ENCODE measurements at places on chromosomes 12 and 14.
A peak's percentile ranks its signal among the peaks of the same experiment; 100 is the strongest.

GRCh38 chr12:75260316-75260715, 50.7 kb upstream of the KCNC2 start:
- no peak for DNase-seq

DNA sequence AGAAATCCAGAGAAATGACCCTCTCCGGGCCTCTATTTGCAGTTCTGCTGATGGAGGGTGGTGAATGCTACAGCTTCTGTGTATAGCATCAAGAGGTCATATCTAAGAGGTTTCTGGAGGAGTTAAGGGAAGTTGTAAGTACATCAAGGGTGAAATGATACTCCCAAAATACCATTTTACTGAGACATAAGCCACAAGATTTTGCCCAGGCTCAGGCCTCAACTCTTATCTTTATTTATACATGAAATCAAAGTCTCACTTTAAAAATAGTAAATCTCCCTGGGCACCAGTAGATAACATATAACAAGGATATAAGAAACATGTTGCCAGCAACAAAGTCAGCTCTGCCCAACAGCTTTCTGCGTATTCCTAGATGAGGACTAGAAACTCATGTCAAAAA, 40.4 kb downstream of the NIN start:
- DNase-seq = no peak

DNA sequence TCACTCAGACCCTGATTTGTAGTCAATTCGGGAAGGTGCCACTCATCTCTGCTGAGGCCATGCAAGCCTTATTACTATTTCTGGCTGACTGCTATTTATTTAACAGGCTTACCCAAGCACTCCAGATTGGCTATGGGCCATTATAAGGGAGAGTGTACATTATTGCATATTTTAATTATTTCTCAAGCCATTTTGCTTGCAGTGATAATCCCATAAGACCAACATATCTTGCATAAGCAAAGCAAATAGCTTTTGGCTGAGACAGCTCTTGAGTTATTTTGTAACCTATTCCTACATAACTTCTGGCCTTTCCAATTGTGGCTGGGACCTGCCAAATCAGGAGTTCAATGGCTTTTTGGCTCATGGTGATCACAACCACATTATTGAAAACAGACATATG, 509.6 kb upstream of the USP15 start:
- DNase-seq = no peak

GRCh38 chr12:106885541-106886249, 70.0 kb upstream of the TMEM263 start:
- no peak for DNase-seq

DNA sequence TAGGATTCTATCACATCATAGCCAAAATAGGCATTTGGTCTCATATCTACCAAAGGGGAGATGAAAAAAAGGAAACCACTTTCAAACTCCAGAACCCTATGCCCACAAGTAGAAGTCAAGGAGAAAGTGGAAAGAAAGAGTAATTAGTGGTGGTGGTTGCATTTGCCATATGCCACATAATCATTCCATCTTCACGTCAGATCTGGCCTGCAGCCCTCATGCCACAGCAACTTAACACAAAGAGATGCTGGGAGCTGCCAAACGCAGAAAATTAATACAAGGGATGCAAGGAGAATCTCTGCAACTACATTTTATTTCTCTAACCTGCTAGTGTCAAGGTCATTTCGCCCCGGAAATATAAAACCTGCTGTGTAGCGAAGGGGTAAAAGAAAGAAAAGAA, 148.6 kb upstream of the FOXN3 start:
- no peak for DNase-seq

DNA sequence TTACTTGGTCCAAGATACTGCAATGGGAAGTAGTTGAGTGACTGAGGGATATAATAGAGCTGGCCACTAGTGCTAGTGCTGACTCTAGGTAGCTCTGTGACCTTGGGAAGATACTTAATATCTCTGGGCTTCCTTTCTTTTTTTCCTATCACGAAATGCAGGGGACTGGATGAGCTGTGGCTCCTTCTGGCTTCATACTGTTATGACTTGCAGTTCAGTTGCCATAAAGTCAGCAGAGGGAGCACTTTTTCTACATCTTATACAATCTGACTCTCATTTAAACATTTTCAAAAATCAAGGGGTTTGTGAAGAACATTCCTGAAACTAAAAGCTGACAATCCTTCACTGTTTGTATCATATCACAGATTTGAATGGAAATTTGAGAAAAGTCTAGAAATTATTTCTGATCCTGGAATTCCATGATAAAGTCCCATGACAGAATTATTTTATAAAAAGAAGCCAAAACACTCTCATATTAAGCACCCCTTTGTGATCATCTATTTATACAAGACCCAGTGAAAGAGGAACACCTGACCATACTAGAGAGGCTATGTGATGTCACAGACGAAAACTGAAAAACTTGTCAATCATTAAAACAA, 5.3 kb downstream of the BHLHE41 start:
- DNase-seq = no peak

GRCh38 chr14:48275301-48275700, 599.9 kb upstream of the MDGA2 start:
- no peak for DNase-seq

- no peak for DNase-seq
Measured at GRCh38 chr12:97283297-97283696, 179.3 kb upstream of the RMST start.

GRCh38 chr14:41289025-41289424, 317.7 kb upstream of the LRFN5 start:
- DNase-seq = no peak

GRCh38 chr12:112676507-112676906, 115.0 kb upstream of the RPH3A start:
- DNase-seq = no peak

- DNase-seq = no peak
Measured at GRCh38 chr14:58568322-58568721, 69.4 kb upstream of the DACT1 start.

- DNase-seq = no peak
Measured at GRCh38 chr14:59363531-59364226, 101.5 kb downstream of the GPR135 start.

DNA sequence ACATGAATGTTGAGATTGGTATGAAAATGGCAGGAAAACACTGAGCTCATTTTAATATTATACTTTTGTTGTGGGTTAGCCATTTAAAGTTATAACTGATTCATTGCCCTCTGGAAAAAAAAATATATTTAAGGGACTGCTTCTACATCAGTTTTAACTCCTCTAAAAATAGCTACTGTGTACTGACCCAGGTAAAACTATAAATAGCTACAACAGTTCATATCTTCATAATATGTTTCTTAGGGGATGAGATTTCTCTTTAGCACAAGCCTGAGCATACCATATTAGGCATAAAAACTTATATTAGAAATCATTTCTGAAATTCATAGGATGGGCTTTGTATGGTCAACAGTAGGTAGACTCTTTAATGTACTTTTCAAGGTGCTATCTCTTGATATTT, 81.0 kb downstream of the KTN1 start:
- DNase-seq = no peak

GRCh38 chr12:38175538-38175937, 141.0 kb upstream of the ALG10B start:
- no peak for DNase-seq

- DNase-seq = no peak
Measured at GRCh38 chr14:102829016-102829548, 51.8 kb downstream of the TRAF3 start.

DNA sequence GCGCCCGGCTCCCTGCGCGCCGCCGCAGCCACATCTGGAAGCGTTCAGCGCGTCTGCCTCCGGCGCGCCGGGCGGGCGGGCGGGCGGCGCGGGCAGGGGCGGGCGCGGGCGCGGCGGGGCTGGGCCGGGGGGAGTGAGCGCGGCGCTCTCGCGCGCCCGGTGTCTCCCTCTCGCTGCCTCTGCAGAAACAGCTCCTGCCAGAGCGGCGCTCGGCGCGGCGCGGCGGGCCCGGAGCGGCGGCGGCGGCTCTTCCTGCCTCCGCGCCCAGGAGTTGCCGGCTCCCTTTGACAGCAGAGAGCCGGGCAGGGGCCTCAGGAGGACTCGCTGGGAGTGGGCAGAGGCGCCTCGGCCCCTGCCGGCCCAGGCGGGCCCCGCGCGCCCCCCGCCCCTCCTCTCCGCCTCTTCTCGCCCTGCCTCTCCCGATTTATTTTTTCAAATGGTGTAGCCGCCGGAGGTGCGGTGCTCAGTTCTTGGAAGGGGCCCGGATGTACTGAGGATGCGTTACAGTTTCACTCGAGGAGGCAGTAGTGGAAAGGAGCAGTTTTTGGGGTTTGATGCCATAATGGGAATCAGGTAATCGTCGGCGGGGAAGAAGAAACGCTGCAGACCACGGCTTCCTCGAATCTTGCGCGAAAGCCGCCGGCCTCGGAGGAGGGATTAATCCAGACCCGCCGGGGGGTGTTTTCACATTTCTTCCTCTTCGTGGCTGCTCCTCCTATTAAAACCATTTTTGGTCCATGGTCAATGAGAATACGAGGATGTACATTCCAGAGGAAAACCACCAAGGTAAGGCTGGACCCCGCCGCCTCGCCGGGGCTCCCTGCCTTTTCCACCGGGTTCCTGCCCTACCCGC, at the start of gene CACNA1C:
TSS of gene CACNA1C (plus strand) at position 162 of the 853 bp plus-strand sequence. CDS start at position 738, 576 bp downstream.
- DNase-seq = no peak

- no peak for DNase-seq
Measured at GRCh38 chr14:77622366-77622961, 6.0 kb upstream of the SPTLC2 start.

DNA sequence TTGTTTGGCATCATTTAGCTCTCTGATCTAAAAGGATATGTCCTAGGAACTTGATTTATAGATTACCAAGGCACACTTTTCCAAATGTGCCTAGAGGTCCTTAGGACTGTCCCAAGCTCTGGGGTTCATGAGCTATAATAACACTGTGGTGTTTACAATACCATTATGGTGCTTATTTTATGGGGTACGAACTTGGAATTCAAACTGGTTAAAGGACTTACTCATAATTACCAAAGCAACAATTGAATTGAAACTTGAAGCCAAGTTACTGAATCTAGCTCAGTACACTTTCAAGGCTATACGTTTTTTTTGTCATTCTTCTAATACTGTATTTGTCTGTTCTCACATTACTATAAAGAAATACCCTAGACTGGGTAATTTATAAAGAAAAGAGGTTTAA, 9.6 kb upstream of the TEP1 start:
- no peak for DNase-seq

DNA sequence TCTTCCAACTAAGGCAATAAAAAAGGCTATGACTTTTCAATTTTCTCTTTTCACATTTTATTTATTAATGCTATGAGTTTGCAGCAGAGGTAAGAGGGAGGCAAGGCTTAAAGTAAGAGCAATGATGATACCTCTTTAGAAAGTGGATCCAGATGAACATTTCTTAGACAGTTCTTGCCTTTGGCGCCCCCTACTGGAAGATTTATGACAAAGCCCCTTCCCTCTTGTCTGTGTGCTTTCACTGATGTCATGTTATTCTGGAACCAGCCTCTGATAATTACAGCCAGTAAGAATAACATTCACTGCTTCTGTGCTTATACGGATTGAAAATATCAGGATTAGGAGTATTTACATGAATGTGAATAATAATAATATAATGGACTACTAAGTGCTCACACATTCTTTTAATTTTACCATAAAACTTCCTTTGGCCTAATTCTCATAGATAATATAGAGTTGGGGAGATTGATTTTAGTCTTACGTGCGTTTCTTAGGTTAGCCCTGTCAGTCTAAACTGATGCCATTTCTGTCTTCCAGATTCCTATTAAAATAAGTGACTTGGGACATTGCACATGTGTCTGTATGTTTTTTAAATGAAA, 1929.9 kb upstream of the SEL1L start:
- DNase-seq = peak; percentile 15

- DNase-seq = no peak
Measured at GRCh38 chr12:30110958-30111586, 327.3 kb upstream of the TMTC1 start.

DNA sequence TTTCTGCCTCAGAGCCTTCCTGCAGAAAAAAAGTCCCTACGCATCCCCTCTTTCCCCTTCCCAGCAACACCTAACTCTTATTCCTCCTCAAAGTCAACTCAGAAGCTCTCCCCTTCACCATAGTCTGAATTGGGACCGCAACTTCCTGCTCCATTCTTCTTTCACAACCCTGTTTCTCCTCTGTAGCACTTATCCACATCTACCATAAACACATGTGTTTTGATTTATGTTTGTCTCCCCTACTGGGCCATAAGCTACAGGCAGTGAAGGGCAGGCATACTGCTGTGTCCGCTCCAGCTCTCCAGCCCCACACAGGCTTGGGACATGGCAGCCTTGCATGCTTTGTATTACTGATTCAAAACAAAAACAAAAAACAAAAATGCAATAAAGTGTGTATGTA, 5.9 kb downstream of the SDR9C7 start:
- DNase-seq = no peak

DNA sequence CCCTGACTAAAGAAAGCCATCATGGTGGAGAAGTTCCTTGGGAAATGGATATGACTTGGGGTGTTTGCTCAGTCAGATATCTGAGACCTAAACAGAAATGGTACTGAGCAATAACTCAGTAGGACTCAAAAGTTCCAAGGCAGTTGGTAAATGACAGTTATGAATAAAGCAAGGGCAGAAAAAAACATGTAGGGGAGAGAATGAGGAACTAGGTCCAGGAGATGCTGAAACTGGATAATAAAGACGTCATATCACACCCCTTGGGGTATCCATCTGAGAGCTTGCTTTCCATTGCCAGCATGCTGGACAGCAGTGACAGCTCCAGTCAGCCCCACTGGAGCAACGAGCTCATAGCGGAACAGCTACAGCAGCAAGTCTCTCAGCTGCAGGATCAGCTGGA, 37.5 kb downstream of the RPGRIP1 start:
- no peak for DNase-seq

DNA sequence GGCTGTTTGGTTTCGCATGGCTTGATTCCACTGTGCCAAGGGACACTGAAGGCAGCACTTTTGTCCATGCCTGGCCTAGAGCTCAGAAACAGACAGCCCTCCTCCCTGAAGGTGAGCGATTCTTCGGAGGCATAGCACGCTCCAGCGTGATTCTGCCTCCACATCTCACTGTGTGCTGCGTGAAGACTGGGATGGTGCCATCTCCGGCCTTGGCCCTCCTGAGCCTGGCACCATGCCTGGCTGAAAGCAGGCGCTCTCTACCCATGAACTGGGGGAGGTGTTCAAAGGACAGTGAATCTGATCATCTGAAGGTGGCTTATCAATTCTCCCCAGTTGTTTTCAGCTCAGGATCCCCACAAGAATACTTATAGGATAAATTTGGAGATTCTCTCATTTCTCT, 187.4 kb downstream of the TTC7B start:
- DNase-seq = no peak

- no peak for DNase-seq
Measured at GRCh38 chr12:52517888-52518287, 2.3 kb downstream of the KRT5 start.

- DNase-seq = no peak
Measured at GRCh38 chr14:98785578-98785977, 486.4 kb downstream of the BCL11B start.

- DNase-seq = no peak
Measured at GRCh38 chr14:60061371-60061770, 30.4 kb upstream of the PCNX4 start.

DNA sequence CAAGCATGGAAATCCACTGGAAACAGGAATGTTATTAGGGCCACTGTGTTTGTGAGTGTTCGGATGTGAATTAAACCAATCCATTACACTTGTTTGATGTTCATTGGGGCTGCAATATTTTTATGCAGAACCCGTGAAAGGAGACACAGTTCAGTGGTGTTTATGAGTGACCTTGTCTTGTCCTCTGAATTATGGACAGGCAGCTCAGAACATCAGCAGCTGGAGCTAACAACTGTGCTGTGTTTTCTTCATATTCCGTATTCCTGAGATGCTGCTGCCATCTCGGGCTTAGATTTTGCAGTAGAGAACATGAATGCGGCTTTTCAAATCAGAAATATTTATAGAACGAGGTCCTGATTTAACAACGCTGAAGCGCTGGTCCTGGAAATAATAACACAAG, 20.3 kb upstream of the CACNA1C start:
- DNase-seq = no peak

GRCh38 chr12:16607906-16608775, 2.2 kb upstream of the LMO3 start:
- DNase-seq = no peak
